NCI-H1092 treated with DMSO at 0.1 percent for 48 hours (cell line): ENCODE measurements at places on chromosomes 3 and 15.

DNA sequence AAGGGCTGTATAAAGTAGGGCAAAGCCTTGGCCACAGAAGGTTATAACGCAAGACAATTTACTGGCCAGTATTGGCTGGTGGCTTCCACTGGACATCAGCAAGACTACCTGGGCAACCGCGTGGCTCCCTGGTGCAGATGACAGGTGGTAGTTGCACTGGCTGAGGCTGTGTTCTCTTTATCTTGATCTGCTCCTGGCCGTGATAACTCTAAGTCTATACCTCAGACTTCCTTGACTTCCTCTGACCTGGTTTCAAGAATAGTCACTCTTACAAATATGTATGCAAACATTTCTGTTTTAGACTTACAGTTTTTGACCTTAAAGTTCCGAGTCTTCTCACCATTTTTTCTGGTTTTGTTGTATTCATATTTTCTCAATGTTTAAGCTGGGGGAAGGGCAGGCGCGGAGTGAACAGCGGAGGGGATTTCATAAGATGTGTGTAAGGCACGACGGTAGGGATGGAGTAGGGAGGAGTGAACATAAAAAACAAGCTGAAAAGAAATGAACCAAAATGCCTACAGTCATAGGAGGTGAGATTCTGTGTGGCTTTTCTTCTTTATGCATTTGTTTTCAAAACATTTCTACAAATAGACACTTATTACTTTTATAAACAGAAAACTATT lies 15.2 kb upstream of the TMEM212 start:
- DNase-seq = no peak

GRCh38 chr3:24355806-24356205 lies 138.8 kb downstream of the THRB start:
- DNase-seq = no peak

GRCh38 chr15:72421484-72421883 lies 23.4 kb downstream of the TMEM202 start:
- DNase-seq = no peak

GRCh38 chr3:114879059-114880031 lies 267.7 kb downstream of the ZBTB20 start:
- DNase-seq = peak; percentile 97

- no peak for DNase-seq
These were observed at the start of gene SPINT1 for GRCh38 chr15:40843885-40844695. Gene SPINT1 (plus strand): TSS chr15:40844048. CDS start chr15:40844555, 507 bp downstream.

DNA sequence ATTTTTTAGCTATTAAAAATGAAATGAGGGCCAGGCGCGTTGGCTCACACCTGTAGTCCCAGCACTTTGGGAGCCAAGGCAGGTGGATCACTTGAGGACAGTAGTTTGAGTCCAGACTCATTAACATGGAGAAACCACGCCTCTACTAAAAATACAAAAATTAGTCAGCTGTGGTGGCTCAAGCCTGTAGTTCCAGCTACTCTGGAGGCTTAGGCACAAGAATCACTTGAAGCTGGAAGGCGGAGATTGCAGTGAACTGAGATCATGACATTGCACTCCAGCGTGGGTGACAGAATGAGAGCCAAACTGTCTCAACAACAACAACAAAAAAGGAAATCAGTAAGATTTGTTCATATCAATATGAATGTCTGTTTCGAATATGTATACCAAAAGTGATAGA lies 517.1 kb downstream of the ROBO1 start:
- DNase-seq = no peak

DNA sequence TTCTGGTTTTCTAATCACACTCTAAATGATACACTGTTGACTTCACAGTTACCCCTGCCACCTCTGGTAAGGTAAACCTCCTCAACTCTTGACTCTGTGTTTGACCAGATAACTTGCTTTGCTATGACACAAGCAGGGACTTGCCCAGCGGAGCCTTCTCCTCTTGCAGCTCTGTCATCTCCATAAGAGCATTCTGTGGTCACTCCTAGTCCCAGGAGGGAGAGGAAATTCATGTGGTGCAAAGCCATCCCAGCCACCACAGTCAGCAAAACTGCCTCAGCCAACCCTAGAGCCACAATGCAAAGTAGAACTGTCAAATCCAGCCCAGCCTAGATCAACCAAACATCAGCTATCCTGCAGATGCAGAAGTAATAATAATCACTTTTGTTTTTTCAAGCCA lies 144.7 kb upstream of the GADL1 start:
- DNase-seq = no peak

DNA sequence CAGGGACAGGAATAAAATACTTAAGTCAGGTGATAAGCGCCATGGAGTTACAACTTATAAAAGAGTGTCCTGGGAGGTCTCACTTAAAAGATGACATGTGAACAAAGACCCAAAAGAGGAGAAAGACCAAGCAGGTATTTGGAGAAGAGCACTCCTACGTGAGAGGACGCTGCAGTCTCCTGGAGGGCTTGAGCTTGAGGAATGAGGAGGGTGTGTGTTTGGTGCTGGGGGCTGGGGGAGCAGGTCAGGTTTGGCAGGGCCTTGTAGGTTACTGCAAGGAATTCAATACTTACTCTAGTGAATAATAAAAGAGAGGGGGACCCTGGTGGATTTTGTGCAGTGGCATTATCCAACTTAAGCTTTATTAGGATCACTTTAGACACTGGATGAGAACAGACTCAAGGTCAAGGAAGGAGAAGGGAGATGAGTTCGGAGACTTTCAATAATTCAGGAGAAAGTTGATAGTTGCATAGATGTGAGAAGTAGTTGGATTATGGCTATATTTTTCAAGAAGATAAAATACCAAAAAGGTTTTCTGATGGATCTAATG lies 32.4 kb downstream of the TNIK start:
- no peak for DNase-seq

GRCh38 chr3:82262193-82262592 lies 500.7 kb upstream of the GBE1 start:
- DNase-seq = no peak

DNA sequence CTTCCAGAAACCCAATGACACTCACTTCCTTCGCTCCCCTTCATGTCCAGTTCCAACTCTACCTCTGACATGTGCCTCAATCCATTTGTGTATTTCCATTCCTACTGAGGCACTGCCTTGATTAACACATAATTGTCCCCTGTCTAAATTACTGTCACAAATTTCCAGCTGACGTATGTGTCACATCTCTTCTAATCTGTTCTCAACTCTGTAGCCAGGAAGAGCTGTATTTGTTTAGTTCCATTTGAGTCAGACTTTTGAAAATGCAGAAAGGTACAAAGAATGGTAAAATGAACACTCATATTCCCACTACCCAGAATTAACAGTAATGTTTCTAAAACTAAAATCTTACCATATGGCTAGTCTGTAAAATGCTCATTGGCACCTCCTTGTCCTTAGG lies 299.0 kb upstream of the GADL1 start:
- DNase-seq = no peak

GRCh38 chr3:173591401-173591800 lies 193.9 kb downstream of the NLGN1 start:
- DNase-seq = no peak

DNA sequence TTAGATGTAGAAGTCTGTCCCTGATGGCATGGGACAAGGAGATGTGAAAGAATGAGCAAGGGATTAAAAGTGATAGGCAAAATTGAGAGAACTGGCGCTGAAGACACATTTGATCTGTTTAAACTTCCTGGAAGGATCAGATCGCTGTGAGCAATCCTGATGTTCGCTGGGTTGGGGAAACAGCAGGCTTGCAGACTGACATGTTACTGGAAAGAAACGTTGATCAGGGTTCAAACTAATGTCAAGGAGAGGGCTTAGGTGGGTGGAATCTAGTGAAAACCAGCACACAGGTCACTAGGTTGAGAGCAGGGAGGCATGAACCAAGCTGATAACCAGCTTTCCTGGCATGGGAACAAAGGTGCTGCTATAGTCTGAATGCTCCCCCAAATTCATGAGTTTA lies 34.5 kb upstream of the SPTSSB start:
- DNase-seq = no peak

- DNase-seq = peak; percentile 21
These were observed 27.2 kb downstream of the CYFIP1 start for GRCh38 chr15:22952796-22953579.

DNA sequence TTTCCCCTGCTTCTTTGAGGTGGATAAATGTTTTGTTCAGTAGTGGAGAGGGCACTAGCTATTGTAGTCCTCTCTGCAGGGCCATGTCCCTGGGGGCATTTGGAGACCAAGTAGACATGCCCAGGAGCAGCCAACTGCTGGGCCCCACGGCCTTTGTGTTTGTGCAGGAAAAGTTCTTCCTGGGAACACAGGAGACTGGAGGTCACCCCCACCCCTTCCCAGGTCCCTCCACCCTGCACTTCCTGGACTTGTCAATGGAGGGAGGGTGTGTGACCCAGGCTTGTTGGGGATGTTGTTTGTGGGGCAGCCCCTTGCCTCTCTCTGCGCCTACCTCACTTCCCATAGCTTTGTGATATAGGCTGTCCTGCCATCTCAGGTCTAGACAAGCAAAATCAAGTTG lies 317.0 kb upstream of the LRRFIP2 start:
- no peak for DNase-seq

GRCh38 chr3:25505581-25505980 lies 77.5 kb downstream of the RARB start:
- DNase-seq = no peak

- DNase-seq = no peak
These were observed 190.6 kb upstream of the ADAMTS9 start for GRCh38 chr3:64878362-64878761.

- no peak for DNase-seq
These were observed 366 bp downstream of the TM6SF1 start for GRCh38 chr15:83107841-83108181.

DNA sequence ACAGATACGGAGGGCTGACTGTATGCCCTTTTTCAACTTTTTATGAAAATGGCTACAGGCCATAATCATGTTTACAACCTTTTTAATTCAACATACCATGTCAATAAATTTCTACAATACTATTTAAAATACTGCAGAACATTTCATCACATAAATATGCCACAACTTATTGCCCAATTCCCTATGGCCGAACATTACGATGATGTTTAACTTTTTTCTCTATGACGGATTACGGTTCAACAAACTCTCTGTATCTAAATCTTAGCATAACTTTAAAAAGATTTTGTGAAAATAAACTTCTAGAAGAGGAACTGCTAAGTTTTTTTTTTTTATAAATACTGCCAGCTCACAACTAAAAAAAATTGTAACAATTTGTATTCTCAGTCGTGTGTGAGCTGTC lies 220.4 kb downstream of the OSBPL10 start:
- DNase-seq = no peak

DNA sequence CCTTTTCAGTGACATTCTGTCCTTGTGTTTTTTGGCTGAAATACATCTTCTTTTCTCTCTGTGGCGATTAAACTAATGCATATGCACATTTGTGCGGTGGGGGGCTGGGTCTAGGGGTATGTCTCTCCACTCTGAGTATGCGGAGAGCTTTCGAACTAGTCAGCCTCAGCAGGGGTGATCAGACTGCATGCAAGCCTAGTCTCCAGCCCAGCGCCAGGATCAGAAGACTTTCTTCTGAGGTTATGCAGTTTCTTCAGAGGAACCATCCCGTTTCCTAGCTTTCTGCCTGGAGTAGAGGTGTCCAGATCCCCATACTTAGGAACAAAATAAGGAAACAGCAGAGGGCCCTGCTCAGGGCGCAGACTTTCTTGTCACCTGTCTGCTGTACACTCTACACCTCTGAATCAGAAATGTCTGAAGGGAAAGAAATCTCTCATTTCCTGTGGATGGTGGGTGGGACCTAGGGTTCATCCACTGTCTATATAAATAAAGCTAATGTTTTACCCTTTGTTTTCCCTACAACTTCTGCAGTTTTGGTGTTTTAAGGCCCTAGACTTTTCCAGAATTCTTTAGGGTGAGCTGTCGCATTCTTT lies 230.4 kb downstream of the ABHD5 start:
- DNase-seq = no peak

DNA sequence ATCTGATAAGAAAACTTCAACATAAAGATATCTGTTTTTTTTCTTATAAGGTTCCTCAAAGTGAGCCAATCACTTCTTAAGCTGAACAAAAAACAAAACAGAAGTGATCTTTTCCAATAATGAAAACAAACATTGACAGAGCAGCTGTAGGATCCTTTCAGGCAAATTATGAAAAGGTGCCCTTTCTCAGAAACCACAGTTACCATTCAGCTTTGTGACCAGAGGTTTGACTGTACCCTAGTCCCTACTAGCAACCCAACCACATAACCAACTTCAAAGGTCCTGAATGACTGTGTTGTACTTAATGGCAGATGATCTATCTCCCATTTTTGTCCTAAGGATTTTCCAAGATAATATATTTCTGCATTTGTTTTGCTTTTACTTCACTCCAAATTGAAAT lies 39.4 kb upstream of the CCR2 start:
- no peak for DNase-seq

GRCh38 chr15:74961616-74962015 lies 5.0 kb upstream of the RPP25 start:
- no peak for DNase-seq

GRCh38 chr3:55164876-55165275 lies 237.0 kb upstream of the LRTM1 start:
- no peak for DNase-seq

DNA sequence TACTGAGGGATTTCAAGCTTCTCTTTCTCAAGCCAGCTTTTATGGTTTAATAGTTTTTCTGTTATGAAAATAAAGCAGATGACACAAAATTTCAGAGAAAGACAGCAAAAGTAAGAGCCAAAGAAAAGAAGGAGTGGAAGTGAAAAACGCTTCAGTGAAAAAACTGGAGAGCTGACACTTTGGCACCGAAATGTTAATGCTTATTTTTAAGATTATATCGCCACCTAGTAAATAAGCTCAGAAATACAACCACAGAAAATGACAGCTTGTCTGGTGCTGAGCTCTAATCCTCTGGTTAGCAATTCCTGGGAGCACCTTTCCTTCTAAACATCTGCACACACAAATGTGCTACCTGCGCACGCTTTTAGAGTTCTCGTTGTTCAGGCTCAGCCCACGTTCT lies 101.6 kb downstream of the ZPLD1 start:
- DNase-seq = peak; percentile 42

- DNase-seq = no peak
These were observed 40.5 kb upstream of the MAGEF1 start for GRCh38 chr3:184752361-184752760.

GRCh38 chr3:42468111-42468510 lies 34.3 kb upstream of the VIPR1 start:
- DNase-seq = no peak

GRCh38 chr15:25731411-25731810 lies 131.7 kb downstream of the ATP10A start:
- no peak for DNase-seq

DNA sequence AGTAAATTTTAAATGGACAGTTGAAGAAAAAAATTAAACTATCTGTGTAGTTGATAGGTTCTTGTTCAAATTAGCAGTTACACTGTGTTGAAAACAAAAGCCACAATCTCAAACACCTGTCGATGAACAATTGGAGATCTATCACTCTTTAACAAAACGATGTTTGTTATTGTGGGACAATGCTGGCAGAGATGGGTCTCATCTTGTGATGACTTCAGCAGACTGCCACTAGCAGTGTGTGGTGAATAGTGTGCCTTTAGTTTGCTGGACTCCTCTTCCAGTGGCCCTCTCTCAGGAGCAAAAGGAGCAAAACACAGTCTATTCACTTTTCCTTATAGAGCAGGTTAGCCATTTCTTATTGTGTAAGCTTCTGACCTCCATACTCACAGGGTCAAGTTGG lies 14.7 kb upstream of the TRIM59 start:
- DNase-seq = no peak
